ENCODE measurements at places on chromosomes 16 and 17.

DNA sequence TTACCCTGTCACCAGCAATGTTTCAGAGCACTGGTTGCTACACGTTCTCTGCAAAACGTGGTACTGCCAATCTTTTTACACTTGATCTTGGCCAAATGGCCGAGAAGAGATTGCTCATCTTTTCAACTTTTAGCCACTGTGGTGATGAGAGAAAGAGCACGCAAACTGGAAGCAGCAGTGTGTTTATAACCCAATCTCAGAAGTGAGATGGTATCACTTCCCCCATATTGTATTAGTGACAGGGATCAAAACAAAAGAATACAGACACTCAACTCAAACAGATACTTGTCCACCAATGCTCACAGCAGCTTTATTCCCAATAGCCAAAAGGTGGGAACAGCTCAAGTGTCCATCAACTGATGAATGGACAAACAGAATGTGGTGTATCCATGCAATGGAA, 72.1 kb upstream of the FA2H start:
- no peak for DNase-seq

DNA sequence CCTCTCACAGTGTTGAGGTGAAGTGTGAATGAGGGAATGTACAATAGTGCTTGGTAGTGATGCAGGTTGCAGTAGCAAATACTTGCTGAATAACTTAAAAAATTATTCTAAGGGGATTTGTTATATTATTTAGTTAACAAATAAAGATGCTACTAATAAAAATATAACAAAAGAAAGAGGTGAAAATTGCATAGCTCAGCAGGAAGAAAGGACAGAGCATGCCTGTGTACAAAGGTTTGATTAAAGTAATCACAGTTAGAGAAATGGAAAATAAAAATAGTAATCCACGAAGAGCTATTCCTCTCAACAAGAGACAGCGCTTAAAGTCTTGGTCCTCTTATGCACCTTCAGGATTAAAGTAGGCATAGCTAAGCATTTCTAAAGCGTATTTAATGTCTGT, 11.0 kb downstream of the GOT2 start:
- no peak for DNase-seq

DNA sequence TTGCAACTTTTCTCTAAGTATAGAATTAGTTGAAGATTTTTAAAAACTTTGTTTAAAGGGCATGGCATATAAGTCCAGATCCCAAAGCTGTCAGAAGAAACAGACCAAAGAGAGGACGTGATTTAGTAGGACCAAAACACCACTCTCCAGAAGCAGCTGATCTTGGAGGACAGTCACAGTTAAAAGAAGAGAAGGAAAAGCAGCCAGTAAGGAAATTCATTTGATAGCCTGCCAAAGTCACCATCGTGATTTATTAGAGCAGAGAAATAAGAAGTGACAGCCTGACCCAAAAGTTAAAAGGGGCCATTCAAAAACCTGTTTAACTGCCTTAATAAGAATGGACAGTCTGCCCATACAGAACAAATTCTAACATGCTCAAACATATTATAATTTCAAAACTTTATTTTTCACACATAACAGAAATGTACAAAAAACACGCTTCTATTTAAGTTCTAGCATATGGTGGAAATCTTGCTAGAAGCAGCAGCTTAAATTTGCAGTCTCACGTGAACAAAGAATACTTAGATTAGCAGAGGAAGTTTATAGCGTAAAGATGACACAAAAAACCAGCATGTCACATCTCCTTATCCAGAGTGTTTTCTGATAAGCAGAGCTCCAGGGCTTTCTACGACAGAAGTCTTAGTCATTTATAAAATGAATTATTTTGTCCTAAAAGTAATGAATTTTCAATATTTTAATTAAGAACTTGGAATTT, 37.2 kb downstream of the TXNDC11 start:
- DNase-seq: no peak

DNA sequence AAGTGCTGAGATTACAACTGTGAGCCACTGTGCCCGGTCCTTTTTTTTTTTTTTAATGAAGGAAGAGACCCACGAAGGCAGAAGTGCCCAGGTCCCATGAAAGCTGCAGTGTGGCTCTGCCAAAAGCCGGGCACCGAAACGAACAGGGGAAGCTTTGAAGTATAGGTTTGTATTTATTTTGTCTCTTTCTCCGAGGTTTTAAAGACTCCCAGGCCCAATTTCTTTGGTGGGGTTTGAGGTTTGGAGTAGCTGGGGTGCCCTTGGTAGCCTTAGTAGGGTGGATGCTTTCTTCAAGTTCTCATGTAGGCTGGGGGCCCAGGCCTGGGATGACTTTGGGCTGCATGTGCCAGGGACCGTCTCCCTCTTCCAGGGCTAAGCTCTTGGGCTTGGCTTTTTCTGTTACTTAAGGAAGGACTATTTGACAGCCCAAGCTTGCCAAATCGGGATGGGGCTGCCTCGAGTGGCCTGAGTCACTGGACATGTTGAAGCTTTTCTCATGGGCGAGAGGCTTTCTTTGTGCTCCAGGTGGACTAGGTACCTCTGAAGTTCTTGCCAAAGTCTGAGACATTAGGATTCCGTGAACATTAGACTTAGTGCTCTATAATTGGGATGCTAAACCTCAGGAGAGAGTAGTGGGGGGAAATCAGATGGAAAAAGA, 66.3 kb downstream of the WIPI1 start:
- DNase-seq: no peak

- DNase-seq: no peak
These were observed 70.6 kb downstream of the CYB5B start for GRCh38 chr16:69494991-69495392.

GRCh38 chr16:4652561-4652960, 27.9 kb downstream of the MGRN1 start:
- no peak for DNase-seq

GRCh38 chr16:2749936-2750335, 2.5 kb upstream of the SRRM2 start:
- DNase-seq: no peak

GRCh38 chr17:10278218-10278617, 79.8 kb upstream of the GAS7 start:
- no peak for DNase-seq

- peak; percentile 37 for DNase-seq
These were observed 339.0 kb downstream of the MAF start for GRCh38 chr16:79261481-79261940.

GRCh38 chr17:64147110-64148016, 17.4 kb upstream of the ERN1 start:
- no peak for DNase-seq

DNA sequence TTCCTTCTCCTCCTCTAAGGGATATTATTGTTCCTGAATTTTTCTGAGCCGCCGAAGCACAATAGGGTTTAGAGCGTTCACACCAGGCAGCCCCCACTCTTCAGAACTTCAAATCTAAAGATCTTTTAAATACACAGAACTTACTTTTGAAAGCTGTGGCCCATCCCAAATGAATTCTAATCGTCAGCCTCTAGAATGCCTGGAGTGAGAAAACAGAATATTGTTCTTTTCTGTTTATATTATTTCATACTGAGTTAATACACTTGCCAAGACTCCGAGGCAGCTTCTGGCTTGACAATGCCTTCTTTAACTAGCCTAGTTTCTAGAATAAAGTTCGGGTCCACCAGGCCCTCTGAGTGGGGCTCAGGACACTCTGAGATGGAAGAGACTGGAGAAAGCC, 405.6 kb downstream of the WWOX start:
- no peak for DNase-seq

DNA sequence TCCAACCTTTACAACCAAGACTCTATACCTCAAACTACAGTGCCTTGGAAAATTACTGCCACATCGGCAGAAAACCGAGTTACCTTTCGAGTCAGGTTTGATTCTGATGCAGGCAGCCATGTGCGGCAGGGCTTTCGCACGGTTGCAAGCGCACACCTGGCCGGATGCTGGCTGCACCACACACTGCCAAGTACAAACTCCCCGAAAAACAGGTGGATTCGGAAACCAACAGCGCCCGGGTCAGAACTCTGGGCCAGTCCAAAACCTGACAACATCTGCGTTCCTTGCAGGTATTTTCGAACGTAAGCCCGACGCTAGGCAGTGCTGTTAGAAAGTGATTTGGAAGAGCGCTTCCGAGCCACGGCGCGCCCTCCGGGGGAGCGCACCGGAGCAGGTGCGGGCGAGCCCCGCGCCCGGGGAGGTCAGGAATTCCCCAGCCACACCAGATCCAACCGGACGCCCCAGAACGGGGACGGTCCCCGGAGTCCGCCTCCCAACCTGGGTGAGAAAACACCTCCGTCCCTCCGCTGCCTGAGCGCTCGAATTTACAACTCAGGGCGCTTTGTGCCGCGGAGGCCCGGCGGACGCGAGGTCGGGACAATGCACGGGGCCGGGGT, 1.2 kb downstream of the USP7 start:
- peak; percentile 22 for DNase-seq

- no peak for DNase-seq
These were observed 24.2 kb downstream of the ORC6 start for GRCh38 chr16:46713634-46714033.

GRCh38 chr17:80927791-80928216, 63.8 kb upstream of the CHMP6 start:
- no peak for DNase-seq

GRCh38 chr17:57086069-57086930, 1.3 kb downstream of the AKAP1 start:
- DNase-seq: no peak

DNA sequence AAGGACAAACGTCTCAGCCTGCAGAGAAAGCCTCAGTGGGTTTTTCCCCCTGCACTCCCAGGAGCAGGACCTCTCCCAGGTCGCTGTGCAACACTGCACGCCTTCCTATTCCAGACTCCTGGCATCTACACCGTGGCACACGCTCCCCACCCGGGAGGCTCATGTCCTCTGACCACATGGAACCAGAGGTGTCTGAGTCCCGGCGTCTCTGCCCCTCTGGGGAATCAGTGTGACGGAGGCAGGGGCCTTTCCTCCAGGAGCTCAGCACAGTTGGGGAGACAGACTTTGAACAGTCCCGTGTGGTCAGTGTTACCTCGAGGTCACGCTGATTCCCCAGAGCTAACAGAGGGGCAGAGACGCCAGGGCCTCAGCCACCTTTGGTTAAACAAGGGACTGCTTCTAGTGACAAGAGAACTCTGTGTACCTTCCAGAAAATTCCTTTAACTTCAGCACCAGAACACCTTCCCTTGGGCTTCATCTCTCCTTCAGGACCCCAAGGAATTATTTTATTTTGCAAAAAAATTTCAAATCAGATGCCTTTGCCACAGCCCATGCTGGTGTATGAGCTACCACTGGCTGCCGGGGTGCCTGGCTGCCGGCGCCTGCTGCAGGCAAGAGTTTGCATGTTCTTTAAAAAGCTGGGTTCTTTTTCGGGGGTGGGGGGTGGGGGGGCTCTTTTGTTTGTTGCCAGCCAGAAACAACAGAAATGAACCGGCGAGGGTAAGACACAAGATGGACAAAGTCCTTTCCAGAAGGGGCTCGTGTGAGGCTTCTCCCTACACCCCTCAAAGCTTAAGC, 6.6 kb downstream of the CANT1 start:
- DNase-seq: no peak

DNA sequence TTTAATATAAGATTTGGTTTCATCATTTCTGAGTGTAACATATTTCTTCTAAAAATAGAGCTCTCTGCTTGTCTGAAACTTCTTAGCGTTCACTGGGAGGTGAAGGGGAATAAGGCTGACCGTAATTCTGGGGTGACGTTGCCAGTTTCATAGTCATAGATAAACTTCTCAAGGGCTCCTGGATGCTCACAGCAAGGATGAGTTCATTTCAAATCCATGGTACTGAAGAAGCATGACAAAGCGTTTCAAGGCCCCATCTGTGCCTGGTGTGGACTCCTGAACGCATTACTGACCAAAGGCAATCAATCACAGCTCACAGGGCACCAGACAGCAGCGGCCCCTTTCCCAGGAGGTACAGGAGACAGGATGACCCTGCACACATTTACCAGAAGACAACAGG, 12.0 kb upstream of the EVPL start:
- DNase-seq: no peak

GRCh38 chr16:6633456-6633855, 699.2 kb upstream of the RBFOX1 start:
- no peak for DNase-seq

GRCh38 chr17:74148446-74148845, 55.0 kb upstream of the RPL38 start:
- no peak for DNase-seq

DNA sequence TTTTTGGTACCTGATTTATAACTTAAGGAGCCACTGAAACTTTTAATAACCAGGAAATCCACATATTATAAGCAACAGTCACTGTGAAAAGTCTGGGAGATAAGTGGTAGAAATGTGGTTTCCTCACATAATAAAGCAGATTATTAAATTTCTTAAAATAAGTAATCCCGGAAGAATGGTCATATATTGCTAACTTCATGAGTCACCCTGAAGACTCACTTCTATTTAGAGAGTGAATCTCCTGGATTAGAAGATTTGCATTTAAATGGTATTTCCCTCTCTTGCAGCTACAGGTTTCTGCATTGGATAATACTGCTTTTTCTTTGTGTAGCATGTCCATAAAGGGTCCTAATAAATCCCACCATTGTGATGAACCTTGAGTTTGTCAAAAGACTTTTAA, 1286.8 kb upstream of the CDH8 start:
- no peak for DNase-seq

DNA sequence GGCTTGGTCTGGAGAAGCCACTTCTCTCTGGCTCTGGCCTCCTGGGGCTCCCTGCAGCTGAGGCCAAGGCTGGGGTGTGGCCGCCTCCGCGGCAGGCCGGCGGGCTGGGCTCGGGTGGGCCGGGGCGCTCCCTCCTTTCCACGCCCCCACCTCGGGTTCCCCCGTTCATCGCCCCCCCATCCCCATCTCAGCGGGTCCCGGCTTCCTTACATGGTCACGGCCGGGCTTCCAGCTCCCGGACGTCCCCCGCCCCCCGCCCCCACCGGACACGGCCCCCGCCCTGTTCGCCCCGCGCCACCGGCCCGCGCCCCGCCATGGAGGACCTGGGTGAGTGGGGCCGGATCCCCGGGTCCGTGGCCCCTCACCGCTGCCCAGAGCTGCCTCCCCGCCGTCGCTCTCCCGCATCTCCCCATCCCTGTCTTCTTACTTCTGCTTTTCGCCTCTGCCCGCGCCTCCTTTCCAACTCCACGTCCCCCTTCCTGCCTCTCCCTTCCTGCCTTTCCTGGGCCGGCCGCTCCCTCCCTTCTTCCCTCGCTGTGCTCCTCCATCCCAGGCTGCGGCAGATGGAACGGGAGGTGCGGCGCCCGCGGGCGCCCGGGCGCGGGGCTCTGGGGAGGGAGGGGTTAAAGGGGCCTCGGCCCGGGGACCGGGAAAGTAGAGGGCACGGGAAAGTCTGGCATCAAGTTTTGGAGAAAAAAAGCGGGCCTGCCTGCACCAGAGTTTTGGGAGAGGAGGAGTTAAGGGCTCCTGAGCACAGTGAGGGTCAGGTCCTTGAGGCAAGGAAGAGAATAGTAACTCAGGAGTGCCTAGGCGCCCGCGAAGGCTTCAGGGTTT, at the start of gene TGFB1I1:
TGFB1I1 (plus strand) TSS at position 278 of the 834 bp plus-strand sequence; CDS start at position 315, 37 bp downstream.
- no peak for DNase-seq
